Stimulated activated CD4-positive, alpha-beta T cell treated with anti-CD3 and anti-CD28 coated beads, Interleukin-15, amount 100 ng/mL, for 1 hour (primary cell): ENCODE measurements at places on chromosomes 7 and 10.

DNA sequence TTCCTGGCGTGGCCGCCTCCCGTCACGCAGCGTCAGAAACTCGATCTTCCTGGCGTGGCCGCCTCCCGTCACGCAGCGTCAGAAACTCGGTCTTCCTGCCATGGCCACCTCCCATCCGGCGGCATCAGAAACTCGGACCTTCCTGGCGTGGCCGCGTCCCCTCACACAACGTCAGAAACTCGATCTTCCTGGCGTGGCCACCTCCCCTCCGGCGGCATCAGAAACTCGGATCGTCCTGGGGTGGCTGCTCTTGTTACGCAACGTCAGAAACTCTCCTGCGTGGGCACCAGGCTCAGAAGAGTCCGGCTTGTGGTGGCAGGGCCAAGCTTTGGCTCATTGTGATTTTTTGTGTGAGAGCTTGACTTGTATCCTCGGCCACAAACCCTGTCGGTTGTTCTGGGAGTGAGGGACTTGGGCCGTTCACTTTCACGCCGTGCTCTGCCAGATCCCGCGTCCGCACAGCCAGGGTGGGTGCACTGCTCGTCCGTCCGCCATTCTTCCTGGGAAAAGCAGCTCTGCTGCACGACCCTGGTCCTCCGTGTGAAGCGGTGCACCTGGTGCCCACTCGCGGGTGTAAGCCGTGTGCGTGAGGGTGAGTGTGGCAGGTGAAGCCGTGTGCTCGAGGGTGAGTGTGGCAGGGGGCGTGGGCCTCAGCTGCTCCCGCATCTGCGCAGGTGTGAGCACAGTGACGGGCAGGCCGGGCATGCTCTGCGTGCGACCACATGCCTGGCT lies 49.4 kb upstream of the SUN1 start:
- DNase-seq: no peak

GRCh38 chr10:3002304-3002703 lies 65.0 kb upstream of the PFKP start:
- DNase-seq: no peak

GRCh38 chr7:33973231-33974015 lies 68.1 kb downstream of the BMPER start:
- DNase-seq: no peak

DNA sequence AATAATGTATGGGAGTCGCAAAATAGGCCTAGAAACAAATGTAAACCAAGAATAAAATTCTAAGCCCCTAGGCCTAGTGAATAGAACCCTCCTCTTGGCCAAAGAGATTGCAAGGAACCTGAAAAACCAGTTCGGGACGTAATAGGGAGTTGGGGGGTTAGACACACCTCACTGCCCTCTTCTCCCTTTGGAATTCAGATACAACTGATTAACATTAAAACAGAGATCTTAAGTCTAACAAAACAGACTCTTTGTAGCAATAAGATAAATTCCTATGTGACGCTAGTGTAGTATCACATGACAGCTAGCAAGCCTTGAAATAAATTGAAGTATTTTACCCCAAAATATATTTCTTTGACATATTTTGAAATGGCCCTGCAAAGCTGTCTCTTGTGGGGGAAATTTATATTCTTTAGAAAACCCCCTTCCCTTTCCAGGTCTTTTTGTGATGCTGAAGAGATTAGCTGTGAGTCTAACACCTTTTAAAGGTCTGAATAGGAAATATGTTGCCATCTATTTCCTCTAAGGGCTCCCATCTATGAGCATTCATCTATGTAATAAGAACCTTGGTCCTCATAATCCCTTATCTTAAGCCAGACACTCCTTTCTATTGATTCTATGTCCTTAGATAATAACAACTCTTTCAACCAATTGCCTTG lies 623.4 kb upstream of the NRG3 start:
- no peak for DNase-seq

DNA sequence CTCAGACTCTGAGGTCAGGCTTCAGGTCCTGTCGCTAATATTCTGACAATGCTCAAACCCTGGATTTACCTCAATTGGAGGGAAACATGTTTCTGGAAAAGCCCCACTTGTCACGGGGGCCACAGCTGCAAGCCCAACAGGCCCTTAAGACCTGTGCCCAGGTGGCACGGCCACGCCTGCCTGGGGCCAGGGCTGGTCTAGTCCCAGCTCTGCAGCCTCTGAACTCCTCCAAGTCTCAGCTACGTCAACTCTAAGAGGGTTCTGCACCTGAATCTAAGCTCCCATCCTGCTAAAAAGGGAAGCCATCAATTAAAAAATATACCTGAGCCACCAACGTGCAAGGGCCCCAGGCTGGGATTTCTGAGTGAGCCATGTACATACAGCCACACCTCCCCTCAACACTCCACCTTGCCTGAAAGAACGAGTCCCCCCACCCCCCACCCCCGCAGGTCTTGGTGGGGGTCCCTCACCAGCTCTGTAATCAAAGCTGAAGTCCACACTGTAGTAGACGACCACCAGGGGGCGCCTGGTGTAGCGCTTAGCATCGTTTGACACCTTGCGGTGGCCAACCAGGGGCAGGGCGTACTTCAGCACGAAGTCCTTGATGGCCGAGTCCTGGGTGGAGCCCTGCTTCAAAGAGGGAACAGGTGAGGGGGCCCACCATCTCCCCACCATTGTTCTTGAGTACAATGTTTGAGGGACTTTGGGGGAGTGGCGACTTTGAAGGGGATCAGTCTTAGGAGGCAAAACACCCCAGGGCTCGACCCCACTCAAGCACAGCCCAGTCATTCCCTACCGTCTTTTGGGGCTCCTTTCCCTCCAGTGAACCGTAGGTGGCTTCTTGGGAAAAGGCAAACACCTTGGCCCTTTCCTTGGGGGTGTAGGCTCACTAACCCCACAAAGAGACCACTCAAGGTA lies 22.6 kb downstream of the PDIA4 start:
- DNase-seq: peak; percentile 66

DNA sequence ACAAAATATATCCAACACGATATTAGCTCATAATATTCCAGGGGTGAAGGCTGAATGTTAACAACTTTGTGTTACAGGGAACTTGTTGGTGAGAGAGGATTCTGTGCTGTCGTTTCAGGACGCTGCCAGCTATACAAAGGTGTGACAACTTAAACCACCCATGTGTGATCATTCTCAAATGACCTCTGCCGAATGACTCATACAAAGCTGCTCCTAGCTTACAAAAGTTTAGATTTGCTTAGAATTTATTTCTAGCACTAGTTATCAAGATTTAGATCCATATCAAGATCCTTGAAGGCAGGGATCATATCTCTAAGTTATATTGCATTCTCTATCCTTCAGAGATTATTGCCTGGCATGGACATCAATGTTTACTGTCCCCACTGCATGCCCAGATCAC lies 65.3 kb downstream of the COBL start:
- DNase-seq: no peak

- no peak for DNase-seq
Measured at GRCh38 chr10:38174336-38174735, 80.2 kb downstream of the ZNF37A start.

DNA sequence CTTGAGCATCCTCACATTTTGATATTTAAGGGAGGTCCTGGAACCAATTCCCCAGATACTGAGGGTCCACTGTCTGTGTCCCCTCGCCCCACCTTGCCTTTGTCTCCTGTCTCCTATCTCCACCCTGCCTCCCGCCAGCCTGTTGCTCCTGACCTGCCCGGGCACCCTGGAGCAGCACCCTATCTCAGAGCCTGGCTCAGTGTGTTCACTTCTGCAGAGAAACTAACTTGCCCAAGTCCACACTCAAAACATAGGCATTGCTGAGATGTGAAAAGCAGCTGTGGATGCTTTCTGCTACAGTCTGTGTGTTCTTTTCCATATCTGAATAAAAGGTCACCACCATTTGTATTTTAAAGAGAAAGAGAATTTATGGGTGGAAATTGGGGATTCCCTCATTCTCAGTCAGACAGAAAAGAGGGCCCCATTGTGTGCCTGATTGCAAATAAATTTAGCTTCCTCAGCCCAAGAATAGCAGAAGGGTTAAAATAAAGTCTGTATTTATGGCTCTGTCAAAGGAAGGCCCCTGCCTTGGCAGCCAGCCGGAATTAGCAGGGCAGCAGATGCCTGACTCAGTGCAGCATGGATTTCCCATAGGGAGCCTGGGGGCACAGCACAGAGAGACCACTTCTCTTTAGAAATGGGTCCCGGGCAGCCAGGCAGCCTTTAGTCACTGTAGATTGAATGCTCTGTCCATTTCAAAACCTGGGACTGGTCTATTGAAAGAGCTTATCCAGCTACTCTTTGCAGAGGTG lies 161.3 kb downstream of the EGFR start:
- DNase-seq: no peak

GRCh38 chr7:100865372-100865911 lies 1.7 kb upstream of the TRIP6 start:
- no peak for DNase-seq
